Activated CD4-positive, alpha-beta memory T cell treated with anti-CD3 and anti-CD28 coated beads, Interleukin-2, amount 10 ng/mL, durations not matched to agents 7 days and 5 days (primary cell): ENCODE measurements at places on chromosomes 6 and 20.

DNA sequence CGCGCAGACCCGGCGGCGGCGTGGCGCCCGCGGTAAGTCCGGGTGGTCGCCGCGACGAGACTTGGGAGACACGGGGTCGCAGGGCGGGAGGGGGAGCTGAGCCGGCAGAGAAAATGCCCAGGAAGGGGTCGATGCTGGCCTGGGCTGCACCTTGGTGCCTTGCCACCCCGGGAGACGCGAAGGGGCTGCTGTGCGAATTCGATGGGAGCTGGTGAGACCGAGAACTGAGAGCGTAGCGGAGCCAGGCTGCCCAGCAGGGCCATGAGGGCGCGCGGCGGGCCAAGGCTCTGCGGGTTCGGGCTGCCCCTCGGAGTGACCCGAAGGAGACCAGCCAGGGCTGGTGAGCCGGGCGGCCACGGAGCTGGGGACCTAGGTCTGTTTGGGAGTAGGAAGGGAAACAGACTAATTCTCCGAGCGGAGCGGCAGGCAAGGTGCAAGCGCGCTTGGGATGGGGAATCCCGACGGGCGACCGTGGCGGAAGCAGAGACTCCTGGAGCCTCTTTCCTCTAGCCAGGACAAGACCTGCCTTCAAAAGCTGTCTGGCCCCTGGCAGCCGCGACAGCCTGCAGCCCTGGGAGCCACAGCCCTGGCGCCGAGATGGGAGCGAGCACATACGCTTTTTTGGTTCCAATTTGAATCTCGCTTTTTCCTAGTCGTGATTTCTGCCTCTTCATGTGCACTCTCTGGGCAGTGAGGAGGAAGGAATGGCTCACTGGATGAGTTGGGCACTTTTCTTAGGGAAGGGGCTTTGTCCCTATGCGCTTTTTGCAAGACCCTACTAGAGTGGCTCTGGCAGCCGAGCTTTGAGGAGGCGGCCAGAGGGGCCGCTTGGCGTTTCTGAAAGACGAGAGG, 691 bp downstream of the SYNDIG1 start:
- DNase-seq, result no peak

DNA sequence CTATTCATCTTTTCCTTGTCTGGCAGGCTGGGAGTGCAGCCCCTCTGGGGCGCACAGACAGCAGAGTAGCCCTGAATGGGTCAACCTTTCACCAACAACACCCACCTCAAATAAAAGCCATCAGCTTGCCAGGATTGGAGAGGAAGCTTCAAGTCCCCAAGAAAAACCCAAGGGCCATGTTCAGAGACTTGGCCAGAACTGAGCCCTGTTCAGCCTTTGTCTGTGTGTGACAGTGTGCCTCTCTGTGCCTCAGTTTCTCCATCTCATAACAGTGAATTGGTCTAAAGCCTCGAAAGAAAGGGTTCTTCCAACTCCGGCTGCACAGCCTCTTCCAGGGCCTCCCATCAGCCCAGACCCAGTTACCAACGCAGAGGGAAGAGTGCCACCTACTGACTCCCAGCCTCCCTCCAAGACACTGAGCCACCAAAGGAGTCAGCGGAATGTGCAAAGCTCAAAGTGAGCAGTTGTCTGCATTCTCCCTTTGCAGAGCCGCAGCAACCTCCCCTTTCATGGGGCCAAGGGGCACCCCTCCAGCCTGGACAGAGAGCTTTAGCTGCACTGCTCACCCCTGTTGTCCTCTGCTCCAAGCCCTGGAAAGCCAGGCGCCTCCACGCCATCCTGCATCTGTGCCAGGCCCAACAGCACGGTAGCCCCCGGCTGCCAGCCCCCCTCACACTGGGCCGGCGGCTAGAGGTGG, 82.7 kb upstream of the TOP1 start:
- DNase-seq, result no peak

GRCh38 chr20:44023515-44024371, 109.1 kb downstream of the TOX2 start:
- DNase-seq, result peak; percentile 14

DNA sequence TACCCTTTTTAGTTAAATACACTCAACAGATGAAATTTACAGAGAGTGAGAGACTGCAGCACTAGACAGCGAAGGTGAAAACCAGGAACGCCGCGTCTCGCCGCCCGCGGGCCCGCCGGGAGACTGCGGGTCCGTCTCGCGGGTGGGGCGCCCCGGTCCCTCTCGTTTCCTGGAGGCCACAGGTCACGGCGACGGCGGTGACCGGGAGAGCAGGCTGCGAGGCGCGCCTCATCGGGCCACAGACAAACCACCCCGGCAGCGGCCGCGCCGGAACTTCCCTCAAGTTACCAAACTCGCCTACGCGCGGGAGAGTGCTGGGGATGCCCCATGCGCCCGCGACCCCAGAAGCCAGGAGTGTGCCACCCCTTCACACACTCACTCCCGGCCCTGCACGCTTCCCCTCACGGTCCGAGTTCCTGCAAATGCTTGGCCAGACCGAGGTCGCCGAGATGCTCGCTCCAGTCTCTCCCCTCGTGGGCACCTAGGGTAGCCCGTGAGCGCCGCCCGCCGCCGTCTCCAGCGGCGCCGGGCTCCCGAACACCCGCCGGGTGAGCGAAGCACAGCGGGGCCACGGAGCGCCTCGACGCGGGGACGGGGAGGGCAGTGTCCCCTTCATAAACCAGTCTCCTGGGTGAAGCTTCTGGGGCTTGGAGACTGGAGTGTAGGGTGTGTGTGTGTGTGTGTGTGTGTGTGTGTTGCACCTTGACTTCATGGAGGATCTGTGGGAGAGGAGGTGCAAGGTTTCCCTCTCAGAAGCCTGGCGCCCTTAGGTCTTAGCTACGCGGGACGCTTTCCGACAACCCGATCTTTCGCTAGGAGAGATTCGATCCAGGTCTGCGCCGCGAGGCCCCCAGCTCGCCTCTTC, 1.4 kb downstream of the BACH2 start:
- peak; percentile 59 for DNase-seq

GRCh38 chr20:57619051-57619831, 985 bp downstream of the ZBP1 start:
- peak; percentile 87 for DNase-seq

DNA sequence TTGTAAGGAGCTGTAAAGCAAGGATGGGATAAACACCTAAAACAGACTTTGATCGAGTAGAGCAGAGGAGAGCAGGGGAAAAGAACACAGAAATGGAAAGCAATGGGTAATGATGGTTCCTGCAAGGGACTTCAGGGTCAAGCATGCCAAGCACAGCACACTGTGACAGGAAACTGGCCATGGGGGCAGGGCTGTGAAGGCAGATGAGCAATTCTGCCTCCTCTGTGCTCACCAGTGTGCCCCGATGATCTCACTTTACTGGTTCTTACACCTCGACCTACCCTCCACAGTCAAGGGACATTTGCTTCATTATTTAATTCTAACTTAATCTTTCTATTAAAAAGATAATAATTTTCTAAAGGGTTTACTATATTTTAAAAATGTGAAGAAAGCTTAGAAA, 21.6 kb upstream of the MYB start:
- peak; percentile 65 for DNase-seq

DNA sequence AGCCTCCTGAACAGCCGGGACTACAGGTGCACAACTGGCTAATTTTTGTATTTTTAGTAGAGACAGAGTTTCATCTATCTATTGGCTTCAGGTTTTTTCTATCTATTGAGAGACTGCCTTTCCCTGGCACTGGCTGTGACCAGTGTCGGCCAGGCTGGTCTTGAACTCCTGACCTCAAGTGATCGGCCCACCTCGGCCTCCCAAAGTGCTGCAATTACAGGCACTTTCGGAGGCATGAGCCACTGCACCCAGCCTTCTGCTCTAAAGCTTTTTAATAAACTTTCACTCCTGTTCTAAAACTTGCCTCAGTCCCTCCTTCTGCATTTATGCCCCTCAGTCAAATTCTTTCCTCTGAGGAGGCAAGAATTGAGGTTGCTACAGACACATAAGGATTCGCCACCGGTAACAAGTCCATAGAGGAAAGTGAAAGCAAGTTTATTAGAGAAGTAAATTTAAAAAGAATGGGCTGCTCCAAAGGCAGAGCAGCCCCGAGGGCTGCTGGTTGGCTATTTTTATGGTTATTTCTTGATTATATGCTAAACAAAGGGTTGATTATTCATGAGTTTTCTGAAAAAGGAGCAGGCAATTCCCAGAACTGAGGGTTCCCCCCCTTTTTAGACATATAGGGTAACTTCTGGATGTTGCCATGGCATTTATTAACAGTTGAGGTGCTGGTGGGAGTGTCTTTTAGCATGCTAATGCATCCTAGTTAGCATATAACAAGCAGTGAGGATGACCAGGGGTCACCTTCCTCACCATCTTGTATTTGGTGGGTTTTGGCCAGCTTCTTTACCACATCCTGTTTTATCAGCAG, 44.8 kb upstream of the RNGTT start:
- DNase-seq, result no peak

- no peak for DNase-seq
These were observed 31.8 kb downstream of the SNX14 start for GRCh38 chr6:85561750-85562357.

GRCh38 chr6:45923831-45924391, 91.7 kb downstream of the CLIC5 start:
- peak; percentile 65 for DNase-seq

DNA sequence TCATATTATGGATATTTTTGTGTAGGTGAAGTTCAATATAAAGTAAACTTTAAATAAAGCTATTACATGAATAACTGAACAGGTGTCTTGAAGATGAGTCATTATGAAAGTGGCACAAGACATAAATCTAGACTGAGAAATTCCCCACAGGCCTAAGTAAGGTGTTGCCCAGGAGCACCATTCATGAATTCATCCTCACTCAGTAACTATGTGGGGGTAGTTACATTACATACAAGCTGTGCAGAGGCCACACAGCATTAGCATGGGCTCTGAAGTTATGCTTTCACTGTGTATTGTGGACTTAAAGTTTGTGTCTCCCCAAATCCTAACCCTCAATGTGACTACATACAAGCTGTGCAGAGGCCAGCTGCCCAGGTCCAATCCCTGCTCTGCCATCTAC, 65.9 kb downstream of the BCAS1 start:
- DNase-seq, result no peak

GRCh38 chr6:170362121-170362520, 55.6 kb downstream of the FAM120B start:
- no peak for DNase-seq
